Head of caudate nucleus (tissue), 42 donors: ENCODE measurements at places on chromosomes 11 and 22.

DNA sequence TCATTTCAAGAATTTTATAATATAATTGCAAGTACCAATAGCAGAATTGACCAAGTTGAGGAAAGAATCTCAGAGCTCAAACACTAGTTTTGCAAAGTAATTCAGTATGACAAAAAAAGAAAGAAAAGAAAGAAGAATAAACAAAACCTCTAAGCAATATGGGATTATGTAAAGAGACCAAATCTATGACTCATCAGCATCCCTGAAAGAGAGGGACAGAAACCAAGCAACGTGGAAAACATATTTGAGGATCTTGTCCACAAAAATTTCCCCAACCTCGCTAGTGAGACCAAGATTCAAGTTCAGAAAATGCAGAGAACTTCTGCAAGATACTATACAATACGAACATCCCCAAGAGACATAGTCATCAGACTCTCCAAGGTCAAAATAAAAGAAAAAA lies 203.7 kb upstream of the DDI1 start:
- no peak for DNase-seq

- DNase-seq, result peak; percentile 36
Observed at GRCh38 chr11:69576069-69576782, 64.7 kb upstream of the CCND1 start.

GRCh38 chr22:33451866-33452469 lies 393.8 kb upstream of the SYN3 start:
- DNase-seq, result no peak

DNA sequence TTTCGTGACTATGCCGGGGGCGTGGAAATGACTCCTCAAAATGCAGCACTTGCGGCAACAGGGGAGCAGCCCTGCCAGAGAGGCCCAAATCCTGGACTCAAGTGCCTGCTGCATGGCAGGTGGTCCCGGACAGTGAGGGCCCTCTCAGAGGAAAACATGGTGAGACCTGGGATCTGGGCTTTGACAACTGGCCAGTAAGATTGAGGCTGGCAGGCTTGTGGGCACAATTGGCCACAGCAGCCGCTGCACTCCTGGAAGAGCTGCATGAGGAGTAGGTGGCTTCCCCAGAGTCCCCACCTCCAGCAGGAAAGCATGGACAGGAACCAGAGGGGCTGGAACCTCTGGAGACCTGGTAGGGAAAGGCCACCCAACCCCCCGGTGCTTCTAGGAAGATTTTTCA lies 13.4 kb downstream of the LINC01488 start:
- no peak for DNase-seq

DNA sequence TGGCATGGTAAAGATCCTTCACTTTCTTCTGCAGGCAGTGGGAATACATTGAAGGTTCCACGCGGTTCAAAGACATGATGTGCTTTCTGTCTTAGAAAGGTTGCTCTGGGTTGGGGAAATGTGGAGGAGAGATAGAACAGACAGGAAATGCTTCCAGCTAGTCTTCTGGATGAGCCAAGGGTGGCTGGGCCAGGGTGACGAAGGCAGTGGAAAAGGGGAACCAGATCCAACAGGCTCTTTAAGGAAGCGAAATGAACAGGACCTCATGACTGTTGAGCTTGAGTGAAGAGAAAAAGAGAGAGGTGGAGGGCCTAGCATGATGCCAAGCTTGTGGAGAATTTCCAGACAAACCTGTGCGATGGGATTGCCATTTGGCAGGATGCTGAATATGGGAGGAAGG lies 56.4 kb upstream of the LMO1 start:
- DNase-seq, result no peak

DNA sequence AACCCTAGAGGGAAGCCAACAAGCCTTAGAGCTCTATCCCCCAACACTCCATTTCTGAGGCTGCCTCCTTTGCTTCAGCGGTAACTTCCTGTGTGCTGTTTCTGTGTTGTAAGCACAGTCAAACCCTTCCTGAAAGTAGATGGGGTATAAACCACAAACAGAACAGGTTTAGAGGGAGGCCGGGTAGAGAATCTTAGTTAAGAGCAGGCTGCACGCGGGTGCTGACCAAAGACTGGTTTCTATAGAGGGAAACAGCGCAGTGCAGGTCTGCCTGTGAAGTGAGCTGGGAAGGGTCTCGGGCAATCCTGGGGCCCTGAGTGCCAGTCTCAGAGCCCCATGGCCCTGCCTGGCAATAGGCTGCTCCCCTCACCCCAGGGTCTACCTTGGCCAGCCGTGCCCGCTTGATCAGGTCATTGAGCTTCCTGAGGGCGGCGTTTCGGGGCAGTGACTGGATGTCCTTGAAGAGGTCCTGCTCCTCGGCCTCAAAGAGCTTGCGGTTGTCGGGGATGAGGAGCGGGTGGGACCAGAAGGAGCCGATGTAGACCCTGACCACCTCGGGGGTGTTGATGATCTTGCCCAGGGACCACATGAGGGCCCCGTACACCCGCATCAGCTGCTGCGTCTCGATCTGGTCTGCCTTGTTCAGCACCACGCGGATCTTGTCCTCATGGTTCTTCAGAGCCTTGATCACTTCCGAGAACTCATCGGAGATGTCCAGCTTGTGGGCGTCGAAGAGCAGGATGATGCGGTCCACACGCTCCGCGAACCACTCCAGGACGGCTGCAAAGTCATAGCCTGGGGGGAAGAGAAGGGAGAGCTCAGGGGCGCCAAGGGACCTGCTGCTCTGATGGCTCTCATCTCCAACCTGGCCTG lies 15.3 kb upstream of the CDC42BPG start:
- DNase-seq, result no peak

- no peak for DNase-seq
Observed at GRCh38 chr11:125343718-125344131, 152.3 kb downstream of the FEZ1 start.

DNA sequence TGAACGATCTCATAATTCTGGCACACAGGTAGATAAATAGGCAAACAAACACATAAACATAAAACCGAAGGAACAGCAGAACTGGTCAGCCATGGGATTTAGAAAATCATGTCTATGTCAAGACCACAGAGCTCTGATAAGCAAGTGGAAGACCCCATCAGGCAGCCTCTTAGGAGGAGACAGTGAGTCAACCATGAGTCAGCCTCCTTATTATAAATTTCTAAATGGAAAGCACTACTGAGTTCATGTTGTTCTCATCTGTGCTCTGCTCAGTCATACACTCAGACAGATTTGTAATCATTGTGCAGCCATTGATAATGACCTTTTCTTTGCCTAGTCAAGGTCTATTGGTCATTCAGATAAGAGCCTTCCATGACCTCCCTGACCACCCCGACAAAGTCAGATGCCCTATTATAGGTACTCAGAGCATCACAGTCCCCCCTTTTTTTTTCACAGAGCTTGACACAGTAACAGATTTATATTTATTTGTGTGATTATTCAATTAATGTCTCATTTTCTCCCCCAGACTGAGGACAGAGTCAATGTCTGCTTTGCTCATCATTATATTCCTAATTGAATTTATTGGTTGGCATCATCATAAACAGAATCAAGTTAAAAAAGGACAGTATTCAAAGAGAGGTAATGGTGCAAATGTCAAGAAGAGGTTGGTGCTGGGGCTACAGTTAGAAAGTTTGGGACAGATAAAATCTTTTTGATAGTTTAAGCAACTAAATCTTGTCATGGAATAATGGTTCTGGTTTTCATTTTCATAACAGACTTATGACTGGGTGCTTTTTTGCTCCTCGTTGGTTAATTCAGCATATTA lies 579.7 kb upstream of the CCDC90B start:
- no peak for DNase-seq

DNA sequence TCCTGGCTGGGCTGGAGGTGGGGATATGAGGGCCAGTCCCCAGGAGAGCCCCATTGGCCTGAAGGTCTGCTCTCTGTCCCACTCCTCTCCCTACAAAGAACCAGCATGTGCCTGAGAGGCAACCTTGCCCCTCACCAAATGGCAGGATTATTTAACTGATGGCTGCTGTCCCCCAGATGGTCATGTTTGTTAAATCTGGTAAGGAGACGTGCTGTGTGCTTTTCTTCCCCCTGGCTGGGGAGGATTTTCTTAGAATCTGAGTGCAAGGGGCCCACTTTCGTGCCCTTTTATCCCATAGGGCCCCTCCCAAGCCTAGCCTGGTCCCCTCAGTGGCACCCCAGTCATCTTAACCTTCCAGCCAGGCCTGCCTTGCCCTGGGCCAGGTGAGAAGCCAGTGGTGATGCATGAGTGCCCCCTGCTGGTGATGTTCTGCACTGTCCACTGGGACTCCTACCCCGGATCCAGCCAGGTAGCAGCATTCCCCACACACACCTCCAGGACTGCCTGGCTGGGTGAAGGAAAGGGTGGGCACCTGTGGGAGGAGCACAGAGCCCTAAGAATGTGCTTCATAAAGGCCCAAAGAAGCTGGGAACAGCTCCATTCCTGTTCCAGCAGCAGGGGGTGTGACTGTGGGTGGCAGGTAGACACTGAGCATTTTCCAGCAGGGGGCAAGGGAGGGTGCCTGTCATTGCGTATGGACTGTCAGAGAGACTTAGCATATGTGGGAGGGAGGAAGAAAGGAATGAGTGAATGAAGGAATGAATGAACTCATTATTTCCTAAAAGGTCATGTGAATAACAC lies 28.9 kb downstream of the MFNG start:
- peak; percentile 81 for DNase-seq

- DNase-seq, result no peak
Observed at GRCh38 chr22:30832407-30832987, 136.1 kb downstream of the MORC2 start.

DNA sequence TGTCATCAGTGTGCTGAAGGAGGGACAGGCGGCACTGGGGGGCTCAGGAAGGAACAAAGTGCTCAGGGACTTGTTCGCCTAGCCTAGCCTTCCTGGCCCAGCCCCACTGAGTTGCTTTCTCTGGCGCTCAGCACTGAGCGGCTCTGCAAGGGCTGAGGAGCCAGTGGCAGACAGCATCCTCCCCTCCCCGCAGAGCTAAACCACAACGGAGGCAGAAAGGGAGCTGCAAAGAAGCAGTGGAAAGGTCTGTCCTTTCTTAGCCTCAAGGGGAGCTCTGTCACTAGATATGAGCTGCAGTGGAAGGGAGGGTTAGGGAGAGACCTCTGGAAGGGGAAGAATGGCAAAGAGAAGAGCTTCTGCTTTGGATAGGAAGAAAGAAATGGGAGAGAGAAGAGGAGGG lies 89.7 kb upstream of the PHOX2A start:
- peak; percentile 16 for DNase-seq

DNA sequence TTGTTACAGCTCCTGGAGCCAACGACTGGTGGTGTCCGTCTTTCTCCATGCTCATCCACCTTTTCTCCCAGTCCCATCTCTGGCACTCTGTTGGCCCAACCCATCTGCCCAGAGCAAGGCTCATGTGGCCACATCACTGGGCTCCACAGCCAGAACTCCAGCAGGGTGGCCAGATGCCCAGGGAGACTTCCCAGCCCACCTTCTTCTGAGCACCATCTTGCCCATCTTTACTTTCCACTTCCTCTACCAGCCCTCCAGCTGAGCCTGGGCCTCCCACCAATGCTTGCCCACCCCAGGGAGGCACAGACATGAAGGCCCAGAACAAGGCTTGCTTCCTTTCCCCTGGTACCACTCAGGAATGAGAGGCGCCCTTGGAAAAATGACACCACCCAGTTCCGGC lies 116.8 kb downstream of the BUD13 start:
- no peak for DNase-seq

- DNase-seq, result no peak
Observed at GRCh38 chr11:15625691-15626090, 511.0 kb downstream of the INSC start.

GRCh38 chr11:121110871-121111724 lies 10.1 kb downstream of the TECTA start:
- no peak for DNase-seq
